ENCODE measurements at places on chromosomes 16 and 17. TPM values are rescaled to one million over a fixed set of nuclear protein-coding genes. Genes with fewer than 3 reads are reported as not detected.

TM4SF5 gene
- total RNA-seq: not detected

C17orf50 gene
- not detected for total RNA-seq

CLUH gene
- total RNA-seq: 55.2 TPM

GNAO1 gene
- 7.0 TPM for total RNA-seq

GAS7 gene
- 5.2 TPM for total RNA-seq

CCDC182 gene
- total RNA-seq: not detected

MILR1 gene
- 1.4 TPM for total RNA-seq

KIFC3 gene
- 15.2 TPM for total RNA-seq

Measured in T-helper 17 cell (primary cell).